Stimulated activated CD8-positive, alpha-beta memory T cell treated with anti-CD3 and anti-CD28 coated beads, Interleukin-4, amount 100 ng/mL, for 4 hours (primary cell): ENCODE measurements at places on chromosomes 6 and 20.

DNA sequence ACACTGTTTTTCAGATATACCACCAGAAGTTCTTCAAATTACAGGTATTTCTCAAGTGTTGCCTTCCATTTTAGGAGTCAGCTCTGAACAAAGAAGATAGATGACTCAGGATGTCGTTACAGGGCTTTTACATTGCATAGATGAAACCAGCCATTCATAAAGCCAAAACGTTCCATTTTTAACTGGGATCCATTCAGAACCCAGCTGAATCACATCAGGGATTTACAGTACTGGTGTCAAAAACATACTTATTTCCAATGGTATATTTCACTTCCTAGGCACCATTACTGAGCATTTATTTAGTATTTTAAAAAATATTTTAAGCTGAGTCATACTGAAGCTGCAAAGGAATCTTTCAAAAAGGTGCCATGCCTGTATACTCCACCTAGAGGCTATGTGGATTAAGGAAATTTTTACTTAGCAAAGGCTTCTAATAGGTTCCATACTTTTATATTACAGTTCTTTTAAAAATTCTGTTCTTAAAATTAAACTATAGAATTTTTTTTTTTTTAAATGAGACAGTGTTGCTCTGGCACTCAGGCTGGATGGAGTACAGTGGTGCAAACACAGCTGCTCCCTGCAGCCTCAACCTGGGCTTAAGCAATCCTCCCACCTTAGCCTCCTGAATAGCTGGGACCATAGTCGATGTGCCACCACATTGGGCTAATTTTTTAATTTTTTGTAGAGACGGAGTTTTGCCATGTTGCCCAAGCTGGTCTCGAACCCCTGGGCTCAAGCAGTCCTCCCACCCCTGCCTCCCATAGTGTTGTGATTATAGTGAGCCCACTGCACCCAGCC, 2.6 kb downstream of the ASF1A start:
- DNase-seq, result no peak

DNA sequence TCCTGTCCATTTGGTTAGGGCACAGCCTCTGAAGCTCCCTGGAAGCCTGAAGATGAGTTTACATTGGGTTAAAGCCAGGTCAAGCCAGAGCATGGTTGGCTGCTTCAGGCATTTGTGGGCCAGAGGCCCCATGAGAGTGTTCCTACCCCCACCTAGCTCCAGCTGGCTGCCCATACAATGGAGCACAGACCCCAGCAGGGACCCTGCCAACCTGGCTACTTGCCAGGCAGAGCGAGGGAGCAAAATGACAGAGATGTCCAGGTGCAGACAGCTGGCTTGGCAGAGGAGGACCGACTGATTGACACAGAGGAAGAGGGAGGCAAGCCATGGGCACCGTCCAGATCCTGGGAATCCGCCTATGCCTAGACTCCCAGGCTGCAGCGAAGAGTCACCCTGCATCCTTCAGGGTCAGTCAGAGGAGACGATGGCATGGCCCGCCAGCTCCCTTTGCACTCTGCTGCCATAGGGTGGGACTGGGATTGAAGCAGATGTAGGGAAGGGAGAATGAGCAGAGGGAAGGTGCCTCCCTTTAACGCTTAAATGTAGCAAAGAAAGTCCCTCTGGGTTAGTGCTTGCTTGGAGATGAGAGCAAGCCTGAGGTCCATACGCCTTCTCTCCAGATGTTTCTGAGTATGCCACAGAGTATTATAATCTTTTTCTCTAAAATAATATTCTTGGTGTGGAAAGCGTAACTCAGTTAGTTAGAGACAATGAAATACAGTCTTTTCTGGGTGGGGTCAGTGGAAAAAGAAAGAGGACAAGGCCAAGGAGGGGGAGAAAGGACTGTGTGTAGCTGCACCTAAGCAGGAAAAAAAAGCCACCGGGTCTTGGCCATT, 77.6 kb upstream of the FYN start:
- no peak for DNase-seq

- DNase-seq, result no peak
Measured at GRCh38 chr6:113488061-113488460, 369.1 kb upstream of the MARCKS start.

GRCh38 chr6:137914530-137915193, 47.6 kb downstream of the TNFAIP3 start:
- DNase-seq, result no peak

- no peak for DNase-seq
Measured at GRCh38 chr6:79810871-79811270, 136.5 kb downstream of the ELOVL4 start.

GRCh38 chr6:23417133-23417532, 708.9 kb upstream of the NRSN1 start:
- no peak for DNase-seq
